Neural progenitor cell (in vitro differentiated cells): ENCODE measurements at places on chromosomes 6 and 20. TPM values are rescaled to one million over a fixed set of nuclear protein-coding genes. Genes with fewer than 3 reads are reported as not detected.

The INSM1 gene
- 0.28 and 0.41 TPM in 2 replicates for total RNA-seq

The VSX1 gene
- total RNA-seq: not detected in 2 replicates

The CLVS2 gene
- total RNA-seq: 0.84 and 1.8 TPM in 2 replicates

The ZSCAN23 gene
- 20.4 and 21.3 TPM in 2 replicates for total RNA-seq

The CGAS gene
- 0.62 and 0.90 TPM in 2 replicates for total RNA-seq
